ENCODE measurements at places on chromosomes 4 and X.

DNA sequence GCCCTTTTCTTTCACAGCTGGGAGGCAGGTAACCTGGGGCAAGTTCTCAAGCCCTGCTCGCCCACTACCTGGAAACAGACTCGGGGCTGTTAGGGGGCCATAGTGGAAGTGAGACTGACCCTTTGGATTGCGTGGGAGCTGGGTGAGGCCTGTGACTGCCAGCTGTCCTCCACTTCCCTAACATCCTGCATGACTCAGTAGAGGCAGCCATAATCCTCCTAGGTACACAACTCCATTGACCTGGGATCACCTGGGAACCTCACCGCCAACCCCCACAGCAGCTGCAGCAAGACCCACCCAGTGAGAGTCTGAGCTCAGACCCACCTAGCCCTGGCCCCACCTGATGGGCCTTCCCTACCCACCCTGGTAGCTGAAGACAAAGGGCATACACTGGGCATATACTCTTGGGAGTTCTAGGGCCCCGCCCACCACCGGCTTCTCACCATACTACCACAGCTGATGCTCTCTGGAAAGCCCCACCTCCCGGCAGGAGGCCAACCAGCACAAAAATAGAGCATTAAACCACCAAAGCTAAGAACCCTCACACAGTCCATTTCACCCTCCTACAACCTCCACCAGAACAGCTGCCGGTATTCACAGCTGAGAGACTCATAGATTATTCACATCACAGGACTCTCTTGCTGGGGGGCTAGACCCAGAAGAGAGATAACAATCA is 61.1 kb upstream of the DCTD start:
- no peak for DNase-seq

DNA sequence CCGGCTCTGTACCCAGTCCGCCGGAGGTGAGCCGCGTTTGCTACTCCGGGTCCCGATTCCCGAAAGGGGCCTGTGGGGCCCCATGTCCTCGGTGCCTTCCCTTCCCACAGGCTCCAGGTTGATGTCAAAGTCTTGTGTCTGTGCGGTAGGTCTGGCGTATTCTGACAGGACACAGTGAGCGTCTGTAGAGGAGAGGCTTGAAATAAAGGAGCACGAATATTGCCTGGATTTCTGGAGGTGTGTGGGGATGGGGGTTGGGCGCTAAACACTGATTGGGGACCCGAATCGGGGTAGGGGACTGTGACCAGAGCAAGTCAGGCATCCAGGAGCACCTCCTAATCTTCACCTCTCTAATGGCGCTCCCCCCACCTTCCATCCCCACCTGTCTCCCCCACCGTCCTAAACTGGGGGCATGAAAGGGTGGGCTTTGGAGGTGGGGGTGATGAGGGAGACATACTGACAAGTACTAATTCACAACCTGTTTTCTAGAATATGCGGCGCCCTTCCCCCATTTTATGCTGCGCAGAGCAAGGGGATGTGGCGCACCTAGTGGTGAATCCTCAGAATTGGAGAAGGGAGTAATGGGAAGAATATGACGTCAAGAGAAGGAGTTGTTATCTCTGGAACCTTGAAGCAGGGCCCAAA is 855 bp downstream of the GPRASP2 start:
- peak; percentile 1 for DNase-seq

- DNase-seq, result no peak
Measured at GRCh38 chr4:3269105-3269927, 20.4 kb downstream of the MSANTD1 start.

DNA sequence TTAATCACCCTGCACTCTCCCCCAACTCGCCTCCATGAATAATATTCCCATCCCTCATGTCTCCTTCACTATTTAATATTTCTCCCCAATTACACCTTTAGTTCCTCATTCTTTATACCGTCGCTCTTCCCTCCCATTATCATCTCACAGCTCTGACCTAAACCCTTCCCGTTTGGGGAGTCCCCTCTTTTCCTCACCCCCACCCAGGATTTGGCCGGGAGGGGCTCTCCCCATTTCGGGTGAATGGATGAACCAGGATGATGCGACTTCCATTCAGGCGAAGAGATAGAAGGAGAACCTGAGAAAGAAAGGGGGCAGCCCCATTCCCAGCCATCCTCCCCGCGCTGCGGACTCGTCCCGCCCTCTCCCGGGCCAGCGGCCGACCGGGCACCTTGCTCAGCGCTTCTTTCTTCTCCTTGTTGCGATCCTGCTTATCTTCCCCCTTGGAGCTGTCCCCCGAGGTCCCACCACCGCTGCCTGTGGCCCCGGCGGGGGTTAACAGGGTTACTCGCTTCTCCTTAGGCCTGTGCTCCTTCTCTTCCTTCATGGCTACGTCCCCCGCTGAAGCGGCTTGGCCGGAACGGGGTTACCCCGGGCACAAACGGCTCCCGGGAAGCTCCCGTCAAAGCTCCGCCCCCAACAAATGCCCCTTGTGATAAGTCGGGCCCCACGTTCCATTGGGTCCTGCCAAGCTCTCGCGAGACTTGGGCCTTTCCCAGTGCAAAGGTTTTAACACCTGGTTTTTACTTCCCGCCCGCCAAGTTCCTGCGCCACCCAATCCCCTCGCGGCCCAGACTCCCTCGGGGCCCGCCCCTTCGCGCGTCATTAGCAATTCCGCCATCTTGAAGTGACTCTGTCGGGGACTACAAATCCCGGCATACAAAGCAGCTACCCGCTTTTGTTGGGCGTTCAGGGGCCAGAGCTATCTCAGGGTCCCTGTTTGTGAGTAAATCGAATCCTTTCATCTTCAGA is at the start of gene UPF3B:
TSS of gene UPF3B (minus strand) at position 582 of the 972 bp plus-strand sequence. CDS start at position 547, 35 bp downstream.
- peak; percentile 91 for DNase-seq

DNA sequence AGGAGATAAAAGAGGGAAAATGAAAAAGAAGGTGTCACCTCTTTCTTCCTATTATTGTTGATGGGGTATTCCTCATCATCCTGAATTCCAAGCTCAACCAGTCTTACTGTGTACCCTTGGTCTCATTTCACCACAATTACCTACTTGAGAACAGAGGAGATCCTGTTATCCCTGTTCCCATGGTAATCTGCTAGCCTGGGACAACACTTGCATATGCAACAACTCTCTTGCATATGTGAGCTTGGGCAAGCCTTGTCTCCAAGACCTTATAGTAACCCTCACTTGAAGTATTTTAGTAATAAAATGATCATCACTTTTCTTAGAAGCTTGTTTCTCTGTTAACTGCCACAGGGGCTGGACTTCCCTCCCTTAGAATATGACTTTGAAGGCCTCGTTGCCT is 253.7 kb downstream of the NAP1L3 start:
- no peak for DNase-seq

DNA sequence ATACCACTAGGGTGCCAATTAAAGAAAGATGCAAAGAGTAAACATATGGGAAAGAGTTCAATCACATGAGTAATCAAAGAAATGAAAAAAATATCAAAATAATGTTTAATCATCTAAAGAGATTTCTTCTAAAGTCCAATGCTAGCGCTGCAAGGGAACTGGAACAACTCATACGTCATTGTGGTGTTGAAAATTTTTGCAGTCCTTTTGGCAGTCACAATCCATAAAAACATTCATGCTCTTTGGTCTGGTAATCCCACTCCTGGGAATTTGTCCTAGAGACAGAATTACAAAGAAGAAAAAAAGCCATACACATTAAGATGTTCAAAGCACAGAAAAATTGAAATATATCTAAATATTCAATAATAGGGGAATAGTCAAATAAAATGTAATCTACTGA is 4.6 kb downstream of the P2RY4 start:
- DNase-seq, result no peak

DNA sequence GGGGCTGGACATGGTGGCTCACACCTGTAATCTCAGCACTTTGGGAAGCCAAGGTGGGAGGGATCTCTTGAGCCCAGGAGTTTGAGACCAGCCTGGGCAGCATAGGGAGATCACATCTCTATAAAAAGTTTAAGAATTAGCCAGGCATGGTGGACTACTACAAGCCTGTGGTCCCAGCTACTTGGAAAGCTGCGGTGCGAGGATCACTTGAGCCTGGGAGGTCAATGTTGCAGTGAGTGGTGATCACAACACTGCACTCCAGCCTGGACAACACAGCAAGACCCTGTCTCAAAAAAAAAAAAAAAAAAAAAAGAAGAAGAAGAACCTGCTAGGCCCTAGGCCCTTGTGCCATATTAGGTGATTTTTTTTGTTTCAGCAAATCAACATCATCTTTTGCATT is 12.2 kb downstream of the SRD5A3 start:
- no peak for DNase-seq

GRCh38 chr4:9970399-9971011 is 50.8 kb downstream of the SLC2A9 start:
- no peak for DNase-seq

DNA sequence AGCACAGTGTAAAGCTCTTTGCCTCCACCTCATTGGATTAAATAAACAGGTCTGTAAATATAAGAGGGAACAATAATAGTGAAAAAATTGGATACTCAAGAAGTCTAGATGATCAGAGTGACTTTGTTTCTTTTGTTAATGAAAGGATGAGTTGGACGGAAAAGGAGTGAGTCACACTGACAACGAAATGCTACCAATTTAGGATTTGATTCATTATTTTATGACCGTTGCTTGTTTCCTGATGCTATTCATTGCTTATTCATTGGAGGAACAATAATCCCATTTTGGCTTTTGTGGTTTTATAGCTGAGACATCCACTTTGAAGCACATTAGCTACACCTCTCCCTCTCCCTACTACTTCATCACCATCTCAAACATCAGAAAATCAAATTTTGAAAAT is 74.4 kb upstream of the DYNLT3 start:
- no peak for DNase-seq

DNA sequence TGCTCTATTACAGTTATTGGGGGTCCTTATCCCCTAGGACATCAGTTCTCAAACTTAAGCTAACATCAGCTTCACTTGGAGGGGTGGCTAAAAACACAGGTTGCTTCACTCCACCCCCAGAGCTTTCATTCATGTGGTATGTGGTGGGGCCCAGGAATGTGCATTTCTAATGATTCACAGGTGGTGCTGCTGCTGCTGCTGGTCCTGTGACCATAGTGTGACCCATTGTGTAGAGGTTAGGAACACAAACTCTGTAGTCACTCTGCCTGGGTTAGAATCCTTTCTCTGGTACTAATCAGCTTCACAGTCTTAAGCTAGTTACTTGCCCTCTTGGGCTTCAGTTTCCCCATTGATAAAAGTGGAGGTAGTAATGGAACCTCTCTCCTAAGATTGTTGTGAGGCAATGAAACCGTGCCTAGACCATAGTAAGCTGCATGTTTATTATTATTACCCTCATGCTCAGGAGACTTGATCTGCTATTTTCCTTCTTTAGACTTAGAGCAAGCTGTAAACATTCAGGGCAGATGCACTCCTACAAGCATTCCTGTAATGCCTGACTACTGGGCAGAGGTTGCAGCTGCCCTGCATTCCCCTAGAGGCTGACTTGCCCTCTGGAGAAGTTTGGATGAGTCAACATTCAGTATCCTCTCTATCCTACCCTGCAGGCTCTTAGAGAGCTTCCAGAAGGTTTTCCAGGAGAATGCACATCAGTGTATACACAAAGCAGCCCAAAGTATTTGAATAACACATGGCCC is 94.1 kb upstream of the ACSL4 start:
- no peak for DNase-seq

GRCh38 chrX:81390237-81390636 is 188.3 kb downstream of the SH3BGRL start:
- no peak for DNase-seq

DNA sequence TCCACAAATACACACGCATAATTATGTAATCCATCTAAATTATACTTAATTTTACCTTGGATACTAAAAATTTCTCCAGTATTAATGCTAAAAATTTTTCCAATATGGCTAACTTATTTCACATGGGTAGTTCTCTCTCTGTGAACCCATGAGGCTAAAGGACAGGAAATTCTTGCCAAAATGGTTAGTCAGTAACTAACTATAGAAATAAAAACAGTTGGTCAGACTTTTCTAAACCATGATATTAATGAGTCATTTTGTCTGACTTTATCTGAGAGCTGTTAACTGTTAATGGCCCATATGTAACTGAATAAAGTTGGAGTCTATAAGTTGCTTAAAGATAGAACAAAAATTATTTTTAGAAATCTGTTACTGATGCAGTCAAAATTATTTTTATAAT is 549.4 kb downstream of the TLL1 start:
- DNase-seq, result no peak

DNA sequence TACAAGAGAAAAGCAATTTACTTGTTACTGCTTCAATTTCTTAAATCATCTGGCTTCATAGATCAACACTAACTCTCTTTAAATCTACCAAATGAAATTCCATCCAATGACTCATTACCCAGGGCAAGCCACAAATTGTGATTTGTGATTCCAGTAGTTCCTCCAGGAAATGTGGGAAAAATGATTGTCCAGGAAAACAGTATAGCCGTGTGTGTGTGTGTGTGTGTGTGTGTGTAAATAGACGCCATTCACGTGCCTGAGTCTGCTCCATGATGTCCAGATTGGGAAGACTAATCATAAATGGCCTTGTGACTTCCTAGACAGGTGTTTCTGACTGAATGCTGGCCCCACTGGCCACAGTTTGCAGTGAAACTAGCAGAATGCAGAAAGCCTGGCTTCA is 121.3 kb downstream of the HS6ST2 start:
- DNase-seq, result no peak

DNA sequence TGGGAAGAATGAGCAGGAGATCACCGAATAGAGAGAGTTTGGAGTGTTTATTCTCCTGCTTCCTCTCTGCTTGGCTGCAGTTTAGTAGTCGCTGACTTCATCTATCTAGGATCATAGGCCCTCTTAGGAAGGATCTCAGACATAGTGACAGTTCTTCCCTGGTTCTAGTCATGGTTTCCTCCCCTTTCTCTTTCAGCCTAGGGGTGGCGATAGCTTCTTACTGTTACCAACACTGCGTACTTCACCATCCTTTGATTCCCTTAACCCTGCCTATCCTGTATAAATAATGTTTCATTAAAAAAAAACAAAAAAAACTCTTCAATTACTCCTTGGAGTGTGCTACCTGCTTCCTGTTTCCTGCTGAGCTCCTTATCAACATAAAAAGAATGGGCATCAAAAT is 103.8 kb downstream of the DDX53 start:
- DNase-seq, result no peak

Data from stimulated activated CD4-positive, alpha-beta T cell treated with anti-CD3 and anti-CD28 coated beads, Interleukin-2, amount 100 ng/mL, for 24 hours (primary cell).